ENCODE measurements at places on chromosomes 11 and 22.

- no peak for DNase-seq
Observed at GRCh38 chr11:66809592-66809991, 33.6 kb upstream of the RCE1 start.

GRCh38 chr11:109421981-109422869 is at the start of gene C11orf87:
TSS of gene C11orf87 (plus strand) at chr11:109422190. CDS start at chr11:109423634, 1,444 bp downstream.
- no peak for DNase-seq

GRCh38 chr22:22714600-22715335 is 70.4 kb downstream of the GGTLC2 start:
- DNase-seq, result no peak

GRCh38 chr11:116687458-116688201 is 85.2 kb downstream of the BUD13 start:
- DNase-seq, result no peak

DNA sequence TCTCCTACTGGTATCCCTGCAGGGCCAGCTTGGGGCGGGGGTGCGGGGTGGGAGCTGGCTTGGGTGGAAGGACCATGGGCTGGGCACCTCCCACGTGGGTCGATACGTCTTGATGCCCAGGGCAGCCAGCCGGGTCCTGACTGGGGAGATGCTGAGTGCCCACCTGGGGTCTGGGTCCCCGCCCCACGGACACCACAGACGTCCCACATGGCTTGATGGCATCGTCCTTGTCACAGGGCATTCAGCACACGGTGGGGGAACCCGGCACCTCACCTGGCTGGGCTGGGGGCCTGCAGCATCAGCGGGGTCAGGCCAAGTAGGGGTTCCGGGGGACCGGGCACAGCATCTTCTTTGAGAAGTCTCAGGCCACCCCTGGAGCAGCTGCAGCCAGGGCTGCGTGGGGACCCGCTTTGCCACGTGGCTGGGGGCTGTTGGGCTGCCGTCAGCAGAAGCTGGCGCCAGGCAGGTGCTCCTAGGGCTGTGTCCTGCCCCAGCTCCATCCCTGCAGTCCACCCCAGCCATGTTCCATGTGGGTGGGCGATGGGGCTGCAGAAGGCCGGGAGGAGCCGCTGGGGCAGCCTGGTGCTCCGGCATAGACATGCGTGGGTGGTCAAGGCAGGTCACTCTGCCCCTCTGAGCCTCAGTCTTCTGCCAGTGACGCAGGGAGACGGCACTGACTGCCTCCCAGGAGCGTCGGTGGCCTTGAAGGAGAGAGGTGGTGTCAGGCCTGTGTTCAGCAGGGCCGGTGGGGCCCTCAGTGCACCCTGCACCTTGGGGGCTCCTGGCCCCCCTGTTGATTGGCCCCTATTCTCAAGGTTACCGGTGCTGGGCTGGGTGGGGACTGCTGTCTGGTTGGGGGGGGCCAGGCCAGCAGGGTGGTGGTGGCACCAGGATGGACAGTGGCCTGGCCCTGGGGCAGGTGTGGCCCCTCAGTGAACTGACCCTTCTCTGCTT is 8.4 kb downstream of the SELENOO start:
- no peak for DNase-seq

DNA sequence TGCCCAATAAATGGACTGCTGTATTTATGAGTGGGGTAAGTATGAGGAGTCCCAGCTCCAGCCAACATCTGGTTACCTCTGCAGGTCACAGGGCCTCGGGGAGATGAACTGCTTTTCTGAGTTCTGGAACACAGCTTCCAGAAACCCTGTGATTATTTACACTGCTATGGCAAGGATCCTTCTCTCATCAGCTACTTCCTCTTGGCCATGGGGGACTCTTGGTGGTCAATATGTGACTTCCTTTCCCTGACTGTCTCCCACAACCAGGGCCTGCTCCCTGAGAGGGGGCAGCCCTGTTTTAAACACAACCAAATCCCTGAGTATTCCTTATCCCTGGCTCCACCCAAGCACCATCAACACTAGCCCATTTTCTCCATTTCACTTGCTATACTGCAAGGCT is 10.0 kb downstream of the RHOG start:
- no peak for DNase-seq

DNA sequence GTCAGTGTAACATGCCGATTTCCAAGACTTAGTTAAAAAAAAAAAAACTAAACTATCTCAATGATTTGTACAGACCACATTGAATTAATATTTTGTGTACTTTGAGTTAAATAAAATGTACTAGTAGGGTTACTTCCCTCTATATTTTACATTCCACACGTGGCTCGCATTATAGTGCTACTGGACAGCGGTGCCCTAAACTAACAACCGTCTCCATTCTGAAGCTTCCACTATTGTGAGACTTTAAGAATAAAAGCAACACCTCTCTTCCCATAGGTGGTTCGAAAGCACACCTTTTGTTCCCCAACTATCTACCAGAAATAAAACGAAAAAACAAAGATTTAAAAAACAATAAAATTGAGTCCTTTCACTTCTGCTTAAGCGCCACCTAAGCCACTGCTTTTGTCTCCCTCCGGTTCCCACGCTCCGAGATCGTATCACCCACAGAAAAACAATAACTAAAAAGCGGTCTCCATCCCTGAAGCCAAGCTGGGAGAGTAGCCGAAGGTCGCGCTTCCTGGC is 380 bp upstream of the TTC17 start:
- DNase-seq, result no peak
